ENCODE measurements at places on chromosomes 4 and X.

DNA sequence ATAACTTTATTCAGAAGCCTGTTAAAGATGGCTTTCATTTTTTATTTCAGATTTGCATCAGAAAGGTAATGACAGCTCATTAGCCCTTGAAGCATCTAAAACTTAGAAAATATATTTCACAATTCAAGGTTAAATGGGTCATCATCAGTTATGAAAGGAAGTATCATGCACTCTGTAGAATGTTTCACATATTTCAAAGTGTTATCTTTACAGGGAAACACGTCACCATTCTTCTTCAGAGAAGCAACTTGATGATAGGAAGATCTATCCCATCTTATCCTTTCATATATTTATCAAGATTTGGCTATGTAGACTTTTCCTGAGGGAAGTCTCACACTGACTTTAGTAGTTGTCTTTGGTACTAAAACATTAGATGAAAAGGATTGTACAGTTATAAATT lies 277.8 kb downstream of the TENM3 start:
- DNase-seq, result no peak

GRCh38 chr4:4673070-4673469 lies 131.2 kb upstream of the STX18 start:
- DNase-seq, result no peak

DNA sequence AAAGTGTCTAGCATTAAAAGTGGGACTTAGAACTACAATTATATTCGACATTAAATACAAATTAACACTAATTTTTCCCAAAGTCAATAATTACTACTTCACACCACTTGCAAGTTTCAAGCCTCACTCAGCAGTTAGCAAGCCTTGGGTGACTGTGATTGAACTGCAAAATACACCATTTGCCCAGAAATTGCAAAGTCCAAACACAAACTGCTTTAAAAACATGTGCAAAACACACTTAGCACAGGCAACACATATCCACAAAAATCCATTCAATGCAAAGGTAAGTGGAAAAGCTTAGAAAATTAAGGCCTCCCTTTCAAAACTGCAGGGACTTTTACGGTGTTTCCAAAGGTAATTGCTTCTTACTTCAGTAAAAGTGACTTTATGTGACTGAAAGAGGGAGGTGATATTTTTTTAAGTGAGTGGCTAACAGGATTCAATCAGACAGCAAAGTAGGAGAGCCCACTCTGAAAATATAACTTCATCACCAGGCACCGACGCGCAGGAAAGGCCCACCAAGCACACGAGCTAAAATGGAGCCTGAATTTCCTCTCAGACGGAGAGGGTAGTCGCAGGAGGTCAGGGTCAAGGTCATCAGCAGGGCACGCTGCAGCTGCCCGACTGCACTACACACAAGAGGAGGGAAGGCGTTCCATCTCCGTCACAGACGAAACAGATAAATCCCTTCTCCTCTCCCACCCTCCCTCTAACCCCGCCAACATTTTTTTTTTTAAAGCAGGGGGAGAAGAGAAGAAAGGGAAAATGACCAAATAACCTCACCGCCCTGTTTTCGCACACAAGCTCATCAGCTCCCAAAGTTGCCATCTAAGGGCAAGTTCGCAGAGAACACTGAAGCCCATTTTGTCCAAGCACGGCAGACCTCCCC lies 3.1 kb downstream of the ZNF827 start:
- DNase-seq, result peak; percentile 35

DNA sequence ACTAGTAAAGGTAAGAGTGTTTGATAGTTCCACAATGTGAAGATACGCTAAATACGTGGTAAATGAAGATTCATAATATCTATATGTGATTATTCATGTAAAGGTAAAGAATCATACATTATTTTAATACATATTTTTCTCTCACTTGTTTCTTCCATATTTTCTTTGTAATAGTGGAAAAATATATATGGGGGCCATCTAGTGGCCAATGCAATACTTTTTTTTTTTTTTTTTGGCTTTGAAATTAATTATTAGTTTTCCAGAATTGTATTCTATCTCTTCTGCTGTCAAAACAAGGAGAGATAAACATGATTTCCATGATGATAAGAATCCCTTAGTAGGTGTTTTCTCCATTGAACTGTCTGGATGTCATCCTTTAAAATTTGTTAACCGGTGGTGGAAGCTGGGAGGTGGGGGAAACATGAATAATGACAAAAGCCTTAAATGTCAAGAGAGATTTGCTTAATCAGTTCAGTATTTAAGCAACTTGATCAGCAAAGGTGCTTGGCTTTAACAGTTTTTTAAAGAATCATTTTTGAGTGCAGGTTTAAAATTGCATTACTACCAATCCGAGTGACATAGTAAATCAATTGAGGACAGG lies 508.7 kb upstream of the HTR2C start:
- no peak for DNase-seq

DNA sequence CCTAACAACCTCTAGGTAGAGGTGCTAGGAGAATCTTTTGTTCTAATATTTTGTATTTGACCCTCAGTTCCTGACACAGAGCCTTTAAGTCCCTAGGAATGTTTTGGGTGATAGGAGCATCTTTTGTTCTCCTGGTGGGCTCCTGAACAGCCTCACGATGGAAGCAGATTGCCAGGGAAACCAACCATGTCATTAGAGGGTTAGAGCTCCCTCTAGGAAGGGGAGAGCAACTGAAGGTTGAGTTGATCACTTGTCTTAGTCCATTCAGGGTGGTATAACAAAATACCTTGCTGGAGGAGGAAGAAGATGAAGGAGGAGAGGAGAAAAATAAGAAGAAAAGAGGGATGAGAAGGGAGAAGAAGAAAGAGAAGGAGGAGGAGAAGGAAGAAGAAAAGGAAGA lies 9.2 kb downstream of the VCX start:
- no peak for DNase-seq

GRCh38 chrX:3268829-3269228 lies 77.6 kb downstream of the MXRA5 start:
- DNase-seq, result no peak

GRCh38 chr4:72991873-72992272 lies 77.6 kb downstream of the COX18 start:
- no peak for DNase-seq

DNA sequence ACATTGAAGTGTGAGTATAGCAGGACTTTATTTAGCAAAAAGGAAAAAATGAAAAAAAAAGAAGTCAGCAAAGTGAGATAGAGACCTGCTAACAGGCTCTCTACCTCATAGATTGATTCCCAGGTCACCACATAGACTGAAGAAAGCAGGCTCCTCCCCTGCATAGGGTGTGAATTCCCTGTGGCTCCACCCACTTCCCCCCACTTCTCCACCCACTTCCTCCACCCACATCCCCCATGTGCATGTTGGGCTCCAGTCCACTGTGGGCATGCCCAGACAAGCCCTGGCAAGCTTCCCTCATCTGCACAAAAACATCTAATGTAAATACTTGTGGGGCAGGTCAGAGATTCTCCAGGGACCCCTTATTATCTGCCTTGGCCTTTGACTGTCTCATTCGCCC lies 97.8 kb downstream of the TMEM47 start:
- no peak for DNase-seq

DNA sequence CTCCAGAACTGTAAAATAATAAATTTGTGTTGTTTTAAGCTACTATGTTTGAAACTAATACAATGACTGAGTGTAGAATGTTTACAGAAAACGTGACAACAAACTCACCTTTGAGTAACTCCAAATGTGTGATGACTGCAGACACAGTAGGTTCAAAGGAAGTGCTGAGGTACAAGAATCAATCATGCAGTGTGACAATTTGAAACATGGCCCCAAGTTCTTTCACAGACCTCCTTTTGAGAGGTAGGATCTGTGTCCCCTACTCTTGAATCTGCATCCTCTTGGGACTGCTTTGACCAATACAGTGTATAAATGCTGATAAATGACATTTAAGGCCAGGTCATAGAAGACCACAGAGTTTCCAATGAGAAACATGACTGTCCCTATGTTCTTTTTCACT lies 667.7 kb upstream of the DIPK2B start:
- no peak for DNase-seq

DNA sequence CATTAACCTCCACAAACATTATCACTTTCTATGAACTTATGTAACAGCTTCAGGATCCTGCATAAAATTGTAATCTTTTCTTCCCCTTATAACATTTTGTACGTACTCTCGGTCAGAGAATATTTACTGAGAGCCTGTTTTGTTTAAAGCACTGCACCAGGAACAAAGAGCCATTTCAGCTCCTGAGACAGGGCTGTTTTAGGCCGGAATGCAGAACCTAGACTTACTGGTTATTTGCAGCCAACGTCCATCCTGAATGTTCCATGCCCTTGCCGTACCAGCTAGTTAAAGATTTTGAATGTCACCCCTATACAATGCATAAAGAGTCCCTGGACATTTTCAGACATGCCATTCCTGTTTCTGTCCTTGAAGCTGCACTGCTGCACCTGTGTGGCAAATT lies 248.8 kb downstream of the PCDH7 start:
- no peak for DNase-seq

- DNase-seq, result no peak
Measured at GRCh38 chr4:76655566-76656479, 220.8 kb downstream of the SHROOM3 start.

DNA sequence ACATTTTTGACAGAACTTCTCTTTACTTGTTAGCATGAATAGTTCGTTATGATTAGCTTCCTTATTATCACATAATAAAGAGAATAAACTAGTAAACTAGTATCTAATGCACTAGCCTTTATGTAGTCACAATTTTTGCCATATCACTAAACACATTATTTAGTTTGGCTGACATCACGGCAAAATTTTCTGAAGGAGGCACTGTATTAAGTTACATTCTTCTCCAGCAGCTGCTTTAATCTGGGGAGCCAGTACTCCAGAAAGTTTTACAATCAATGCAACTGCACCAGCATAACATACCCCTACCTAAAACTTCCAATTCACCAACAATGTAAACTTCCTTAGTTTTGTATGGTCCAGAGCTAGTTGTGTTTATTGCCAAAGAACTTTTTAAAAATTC lies 87.8 kb downstream of the FIP1L1 start:
- DNase-seq, result no peak

- no peak for DNase-seq
Measured at GRCh38 chr4:83013420-83013867, 2.8 kb upstream of the LIN54 start.

GRCh38 chr4:183517781-183518180 lies 12.9 kb downstream of the ING2 start:
- DNase-seq, result no peak

GRCh38 chrX:17743913-17744312 lies 6.6 kb downstream of the SCML1 start:
- no peak for DNase-seq

- no peak for DNase-seq
Measured at GRCh38 chr4:88320780-88321373, 36.5 kb upstream of the PPM1K start.

- no peak for DNase-seq
Measured at GRCh38 chr4:120829113-120829831, 93.3 kb downstream of the PRDM5 start.

DNA sequence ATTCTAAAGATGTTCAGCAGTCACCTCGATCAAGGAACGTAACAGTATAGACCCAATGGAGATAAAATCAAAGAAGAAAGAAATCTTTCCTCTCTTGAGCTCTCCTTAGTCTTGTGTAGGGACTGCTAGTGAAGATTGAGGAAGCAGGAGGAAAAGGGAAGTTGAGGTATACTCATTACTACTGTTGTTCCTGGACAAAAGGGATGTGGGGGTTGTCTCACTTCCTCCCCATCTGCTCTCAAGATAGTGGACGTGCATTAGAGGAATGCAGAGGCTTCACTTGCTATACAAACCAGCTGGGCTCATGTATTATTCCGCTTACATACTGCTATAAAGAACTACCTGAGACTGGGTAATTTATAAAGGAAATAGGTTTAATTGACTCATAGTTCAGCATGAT lies 208.9 kb upstream of the ARHGEF9 start:
- no peak for DNase-seq

DNA sequence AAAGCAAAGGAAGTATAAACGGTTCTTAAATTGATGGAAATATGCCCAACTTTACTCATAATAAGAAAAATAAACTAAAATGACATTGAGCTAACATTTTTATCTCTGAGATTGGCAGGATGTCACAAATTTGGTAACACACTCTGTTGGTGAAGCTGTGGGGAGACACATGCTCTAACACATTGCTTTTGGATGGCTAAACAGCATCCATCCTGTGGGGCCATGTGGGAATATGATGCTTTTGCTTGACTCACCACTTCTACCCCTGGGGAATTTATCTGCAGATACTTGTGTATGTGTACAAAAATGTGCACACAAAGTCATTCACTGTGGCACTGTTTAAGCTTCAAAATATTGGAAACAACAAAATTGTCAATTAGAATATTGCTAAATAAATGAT lies 100.2 kb downstream of the ANAPC4 start:
- no peak for DNase-seq

DNA sequence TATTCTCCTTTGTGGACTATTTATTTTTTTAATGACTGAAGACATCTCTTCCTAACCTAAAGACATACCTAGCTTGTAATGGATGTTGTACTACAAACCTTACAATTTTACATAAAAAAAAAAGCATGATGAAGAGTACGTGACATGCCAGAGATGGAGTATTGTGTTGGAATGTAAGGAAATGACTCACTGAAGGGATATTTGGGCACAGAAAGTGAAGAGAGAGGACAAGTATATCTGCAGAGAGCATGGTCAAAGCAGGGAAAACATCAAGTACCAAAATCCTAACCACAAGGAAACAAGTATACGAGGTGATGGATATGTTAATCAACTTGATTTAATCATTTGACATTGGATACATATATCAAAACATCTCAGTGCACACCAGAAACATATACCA lies 1051.4 kb upstream of the PRKX start:
- DNase-seq, result no peak

GRCh38 chrX:65697915-65698796 lies 30.7 kb downstream of the MSN start:
- no peak for DNase-seq

- DNase-seq, result no peak
Measured at GRCh38 chr4:171629182-171629581, 184.0 kb upstream of the GALNTL6 start.

- no peak for DNase-seq
Measured at GRCh38 chr4:1722551-1723118, 1.3 kb downstream of the TACC3 start.

GRCh38 chr4:40731792-40732245 lies 17.9 kb upstream of the NSUN7 start:
- no peak for DNase-seq

GRCh38 chr4:55038176-55038890 lies 87.1 kb downstream of the KDR start:
- no peak for DNase-seq

DNA sequence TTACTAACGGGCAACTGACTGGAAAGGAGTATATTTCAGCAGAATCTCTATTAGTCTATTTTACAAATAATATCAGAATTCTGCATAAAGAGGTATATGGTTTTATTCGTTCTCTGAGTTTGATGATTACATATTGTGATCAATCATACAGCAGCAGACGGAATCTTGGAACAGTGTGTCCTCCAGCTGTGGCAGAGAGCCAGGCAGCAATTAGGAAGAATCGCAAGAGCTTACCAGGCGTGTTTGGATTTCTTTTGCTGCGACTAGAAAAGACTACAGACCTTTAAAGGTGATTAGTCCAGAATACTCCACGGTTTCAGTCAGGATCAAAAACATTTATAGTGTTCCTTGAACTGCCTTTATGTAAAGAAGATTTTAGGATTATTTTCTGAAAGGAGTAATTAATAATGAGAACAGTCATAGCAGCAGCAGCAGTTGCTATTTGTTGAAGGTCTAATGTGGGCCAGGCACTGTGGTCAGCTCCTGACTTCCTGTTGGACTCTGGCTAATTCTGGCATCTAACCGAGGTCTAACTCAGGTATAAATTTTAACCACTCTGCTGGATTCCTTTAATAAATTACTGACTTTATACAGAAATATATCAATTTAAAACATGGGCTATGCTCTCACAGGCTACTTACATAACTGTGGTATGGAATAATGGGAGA lies 225.3 kb upstream of the CXorf66 start:
- no peak for DNase-seq

- no peak for DNase-seq
Measured at GRCh38 chrX:11189097-11189496, 78.0 kb downstream of the HCCS start.
